ENCODE measurements at places on chromosomes 7 and 10.

GRCh38 chr7:20268824-20269223 lies 51.6 kb upstream of the MACC1 start:
- no peak for DNase-seq

DNA sequence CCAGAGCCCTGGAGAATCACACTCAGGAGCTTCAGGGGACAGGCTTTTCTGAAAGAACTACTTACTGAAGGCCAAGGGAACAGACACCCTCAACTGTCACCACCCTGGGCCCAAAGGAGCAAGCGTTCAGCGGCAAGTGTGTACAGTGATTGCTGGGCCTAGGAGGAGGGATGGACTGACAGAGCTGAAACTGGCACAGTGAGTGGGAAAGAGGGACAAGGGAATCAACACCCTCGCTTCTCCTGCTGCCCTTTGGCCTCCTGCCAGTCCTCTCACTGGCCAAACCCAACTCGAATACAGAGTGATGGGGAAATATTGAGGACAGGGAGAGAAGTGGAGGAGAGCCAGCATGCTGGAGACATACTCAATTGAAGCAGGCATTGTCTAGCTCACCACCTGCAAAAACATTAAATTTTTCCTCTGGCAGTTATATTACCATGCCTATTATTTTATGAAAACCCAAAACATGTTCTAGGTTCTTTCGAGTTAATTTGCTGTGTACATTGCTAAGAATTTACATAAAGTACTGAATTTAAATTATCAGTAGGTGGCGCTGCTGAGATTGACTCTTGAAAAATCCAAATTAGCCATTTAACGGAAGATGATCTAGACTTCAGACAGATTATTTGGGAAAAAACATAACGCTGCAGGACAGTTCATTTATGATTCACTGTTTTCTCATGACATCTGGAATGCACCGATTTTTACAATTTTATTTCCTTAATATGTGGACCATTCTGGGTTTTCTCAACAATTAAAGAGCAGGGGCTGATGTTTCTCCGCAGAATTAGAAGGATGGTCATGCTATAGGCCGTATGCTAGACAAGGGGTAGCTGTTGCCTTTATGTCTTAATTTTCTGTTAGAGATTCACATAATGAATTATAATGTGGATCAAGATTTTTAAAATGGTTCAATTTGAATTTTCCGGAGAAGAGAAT lies 14.7 kb upstream of the TMEM236 start:
- DNase-seq = no peak

- DNase-seq = no peak
Measured at GRCh38 chr7:7535691-7536090, at the start of gene COL28A1. TSS of gene COL28A1 (minus strand) at chr7:7535873. CDS start at chr7:7532875, 2,998 bp downstream.

DNA sequence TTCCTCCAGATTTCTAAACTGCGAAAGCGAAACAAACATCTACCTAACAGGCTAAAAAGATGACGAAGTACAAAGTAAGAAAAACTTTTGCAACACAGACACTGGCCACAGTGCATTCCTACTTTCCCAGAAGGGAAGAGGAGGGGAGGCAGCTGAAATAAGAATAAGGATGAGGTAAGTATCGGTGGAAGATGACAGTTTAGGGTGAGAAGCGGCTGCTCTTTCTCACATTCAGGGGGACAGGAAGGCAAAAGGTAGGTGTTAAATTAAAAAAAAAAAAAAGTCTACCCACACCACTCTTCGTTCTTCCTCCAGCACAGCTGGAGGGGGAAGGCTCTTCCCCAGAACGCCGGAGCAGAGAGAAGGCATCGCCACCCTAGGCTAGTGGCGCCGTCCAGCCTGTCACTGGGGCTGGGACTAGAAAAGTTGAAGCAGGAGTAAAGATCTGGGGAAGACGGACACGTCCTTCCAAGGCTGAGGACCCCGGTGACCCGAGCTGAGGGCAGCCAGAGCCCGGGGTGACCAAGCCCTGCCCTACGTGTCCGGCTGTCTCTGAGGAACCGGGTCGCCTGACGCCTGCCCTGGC lies 846 bp downstream of the DNAJC1 start:
- no peak for DNase-seq

- DNase-seq = no peak
Measured at GRCh38 chr10:13222566-13222965, 11.6 kb downstream of the UCMA start.

DNA sequence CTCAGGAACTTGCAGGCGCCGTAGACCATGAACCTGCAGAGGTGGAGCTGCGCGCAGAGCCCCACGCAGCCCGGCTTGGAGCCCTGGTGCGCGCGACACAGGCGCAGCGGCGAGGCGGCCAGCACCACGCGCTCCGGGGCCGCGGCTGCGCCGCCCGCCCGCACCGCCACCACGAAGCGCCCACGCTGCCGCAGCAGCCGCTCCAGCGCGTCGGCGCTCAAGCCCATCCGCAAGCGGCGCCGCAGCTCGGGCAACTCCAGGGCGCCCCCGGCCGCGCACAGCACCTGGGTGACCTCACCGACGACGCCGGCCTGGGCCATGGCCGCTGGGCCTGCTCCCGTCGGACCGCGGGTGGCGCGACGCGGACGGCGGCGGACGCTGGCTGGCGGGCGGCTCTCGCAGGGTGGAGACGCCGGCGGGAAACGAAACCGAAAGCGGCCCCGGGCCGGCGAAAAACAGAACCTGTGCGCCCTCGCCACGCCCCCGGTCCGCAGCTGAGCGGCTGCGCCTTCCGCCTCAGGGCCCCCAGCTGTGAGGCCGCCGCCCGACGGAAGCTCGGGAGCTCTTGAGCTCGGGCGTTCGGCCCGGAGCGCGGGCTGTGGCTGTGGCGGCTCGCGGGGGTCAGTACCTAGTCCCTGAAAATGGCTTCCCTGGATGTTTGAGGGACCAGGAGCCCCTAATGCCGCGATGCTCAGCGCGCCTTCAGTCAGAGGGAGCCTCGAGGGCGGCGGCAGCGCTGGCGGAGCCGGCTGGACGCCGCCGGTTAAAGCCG lies at the start of gene PARP12:
Gene PARP12 (minus strand): TSS at position 424 of the 772 bp plus-strand sequence. CDS start 104 bp downstream, at position 320.
- peak; percentile 68 for DNase-seq

GRCh38 chr10:25017154-25017590 lies 760 bp downstream of the THNSL1 start:
- peak; percentile 33 for DNase-seq

DNA sequence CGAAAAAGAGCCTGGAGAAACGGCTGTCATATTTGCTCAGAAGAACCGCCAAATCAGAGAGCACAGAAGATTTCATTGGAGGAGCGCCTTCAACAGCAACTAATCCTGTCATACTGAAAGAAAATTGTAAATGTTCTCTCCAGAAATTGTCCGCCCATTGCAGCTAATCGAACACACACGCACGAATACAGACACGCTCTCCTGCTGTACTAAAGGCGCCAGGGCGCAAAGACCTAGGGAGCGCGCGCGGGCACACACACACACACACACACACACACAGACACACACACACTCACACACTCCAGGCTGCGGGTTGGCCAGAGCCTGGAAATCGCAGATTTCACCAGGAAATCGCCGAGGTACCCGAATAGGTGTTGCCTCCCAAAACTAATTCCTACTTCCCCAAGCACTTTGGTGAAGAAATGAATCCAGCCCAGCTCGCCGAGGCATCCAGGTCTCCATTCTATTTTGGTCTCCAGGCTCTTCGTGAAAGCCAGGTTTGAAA lies at the start of gene CHRM2:
Gene CHRM2 (plus strand): TSS at position 157 of the 505 bp plus-strand sequence. CDS start 146,214 bp downstream, outside the sequence.
- no peak for DNase-seq

DNA sequence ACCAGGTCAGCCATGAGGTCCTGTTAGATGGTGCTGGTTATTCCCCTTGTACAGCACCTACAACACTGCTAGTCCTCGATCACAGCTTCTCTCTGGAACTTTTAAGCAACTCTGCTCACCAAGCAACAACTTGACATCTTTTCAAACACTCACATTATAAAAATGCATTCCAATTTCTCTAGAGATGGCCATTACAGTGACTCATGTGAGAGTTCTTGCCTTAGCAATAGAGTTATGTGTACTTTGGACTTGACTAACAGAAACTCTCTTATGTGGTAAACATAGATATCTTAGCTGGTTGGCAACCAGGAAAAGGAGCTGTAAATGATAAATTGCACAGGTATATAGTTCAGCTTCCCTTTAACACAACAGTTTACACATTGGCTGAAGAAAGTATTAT lies 122.2 kb downstream of the PDE1C start:
- DNase-seq = no peak

DNA sequence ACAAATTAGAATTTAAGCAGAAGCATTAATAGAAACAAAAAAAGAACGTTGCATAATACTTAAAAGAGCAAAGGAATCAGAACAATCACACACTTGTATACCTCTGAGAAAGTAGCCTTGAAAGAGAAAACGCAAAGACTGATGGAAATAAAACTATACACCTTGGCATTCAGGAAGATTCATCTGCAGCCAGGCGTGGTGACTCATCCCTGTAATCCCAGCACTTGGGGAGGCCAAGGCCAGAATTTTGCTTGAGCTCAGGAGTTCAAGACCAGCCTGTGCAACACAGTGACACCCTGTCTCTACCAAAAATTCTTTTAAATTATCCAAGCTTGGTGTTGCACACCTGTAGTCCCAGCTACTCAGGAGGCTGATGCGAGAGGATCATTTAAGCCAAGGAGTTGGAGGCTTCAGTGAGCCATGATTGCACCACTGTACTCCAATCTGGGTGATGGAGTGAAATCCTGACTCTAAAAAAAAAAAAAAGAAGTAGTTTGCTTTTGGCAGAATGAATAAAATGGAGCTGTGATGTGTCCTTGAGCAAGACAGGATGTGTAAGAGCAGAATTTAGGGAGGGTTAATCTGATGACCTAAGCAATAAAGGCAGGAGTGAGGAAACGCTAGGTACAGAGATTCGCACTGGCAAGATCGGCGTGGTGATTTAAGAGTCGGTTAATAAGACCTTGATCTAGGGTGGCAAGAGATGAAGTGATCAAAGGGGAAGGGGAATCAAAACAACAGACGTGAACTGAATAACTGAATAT lies 75.8 kb upstream of the NRP1 start:
- no peak for DNase-seq

DNA sequence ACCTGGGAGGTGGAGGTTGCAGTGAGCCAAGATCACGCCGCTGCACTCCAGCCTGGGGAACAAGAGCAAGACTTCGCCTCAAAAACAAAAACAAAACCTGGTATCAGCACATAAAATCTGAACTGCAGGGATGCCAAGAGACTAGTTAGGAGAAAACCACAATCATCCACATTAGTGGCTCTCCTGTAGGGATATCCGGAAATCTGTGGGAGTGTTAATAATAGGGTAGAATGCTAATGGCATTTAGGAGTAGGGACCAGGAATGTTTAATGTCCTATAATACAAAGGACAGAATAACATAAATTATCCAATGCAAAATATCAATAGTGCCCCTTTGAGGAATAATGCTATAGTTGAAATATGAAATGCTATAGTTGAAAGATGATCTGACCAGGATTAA lies 24.3 kb downstream of the KIF5B start:
- no peak for DNase-seq

DNA sequence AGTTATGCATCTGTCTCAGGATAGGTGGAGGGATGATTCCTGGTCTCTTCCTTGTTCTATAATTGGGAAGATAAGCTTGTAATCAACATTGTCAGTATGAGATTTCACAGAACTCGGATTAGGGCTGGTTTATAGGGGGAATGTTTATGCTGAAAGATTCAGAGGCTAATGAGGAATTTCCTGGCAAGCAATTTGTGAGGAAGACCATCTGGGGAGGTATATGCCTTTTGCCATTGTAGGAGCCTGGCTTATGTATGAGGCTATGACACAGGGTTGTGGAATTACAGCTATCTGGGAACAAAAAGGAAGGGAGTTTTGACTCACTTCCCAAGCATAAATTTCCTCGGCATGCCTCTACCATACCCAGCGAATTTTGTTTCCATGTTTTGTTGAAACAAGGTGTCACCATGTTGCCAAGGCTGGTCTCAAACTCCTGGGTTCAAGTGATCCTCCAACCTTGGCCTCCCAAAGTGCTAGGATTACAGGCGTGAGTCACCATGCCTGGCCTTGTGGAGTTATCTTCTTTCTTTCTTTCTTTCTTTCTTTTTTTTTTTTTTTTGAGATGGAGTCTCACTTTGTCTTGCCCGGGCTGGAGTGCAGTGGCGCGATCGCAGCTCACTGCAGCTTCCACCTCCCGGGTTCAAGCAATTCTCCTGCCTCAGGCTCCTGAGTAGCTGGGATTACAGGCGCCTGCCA lies 1.6 kb upstream of the COPS6 start:
- no peak for DNase-seq

DNA sequence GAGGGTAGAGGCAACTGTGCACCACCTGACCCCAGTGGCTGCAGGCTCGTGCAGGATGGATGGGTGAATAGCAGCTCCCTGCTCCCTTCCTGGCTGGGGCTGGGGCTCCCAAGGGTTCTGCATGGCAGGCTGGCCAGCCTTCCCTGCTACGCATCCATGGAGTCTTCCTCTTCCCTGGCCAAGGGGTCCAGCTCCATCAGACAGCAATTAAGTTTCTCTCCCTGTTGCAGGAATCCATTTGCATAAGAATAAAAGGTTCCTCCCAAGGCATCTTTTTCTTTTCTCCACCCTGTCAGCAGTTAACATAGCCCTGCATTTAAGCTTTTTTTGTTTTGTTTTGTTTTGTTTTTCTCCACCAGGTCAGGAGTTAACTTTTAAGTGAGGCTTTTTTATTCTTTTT lies 10.0 kb upstream of the CPA2 start:
- no peak for DNase-seq

DNA sequence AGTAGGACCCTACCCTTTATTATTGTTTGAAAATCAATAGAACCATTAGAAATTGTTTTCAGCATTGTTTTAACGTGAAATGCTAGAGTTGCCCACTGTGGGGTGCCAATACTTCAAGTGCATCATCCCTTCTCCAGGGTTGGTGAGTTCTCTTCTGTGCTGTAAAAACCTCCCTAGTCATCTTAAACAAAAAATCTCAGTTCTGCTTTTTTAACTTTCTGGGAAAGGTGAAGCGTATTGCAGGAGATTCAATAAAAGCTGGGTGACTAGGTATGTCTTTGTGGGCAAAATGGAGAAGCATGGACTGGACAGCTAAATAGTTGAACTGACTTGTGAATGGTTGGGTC lies 699.1 kb downstream of the SUGCT start:
- no peak for DNase-seq
